ENCODE measurements at places on chromosomes 7 and 10.

DNA sequence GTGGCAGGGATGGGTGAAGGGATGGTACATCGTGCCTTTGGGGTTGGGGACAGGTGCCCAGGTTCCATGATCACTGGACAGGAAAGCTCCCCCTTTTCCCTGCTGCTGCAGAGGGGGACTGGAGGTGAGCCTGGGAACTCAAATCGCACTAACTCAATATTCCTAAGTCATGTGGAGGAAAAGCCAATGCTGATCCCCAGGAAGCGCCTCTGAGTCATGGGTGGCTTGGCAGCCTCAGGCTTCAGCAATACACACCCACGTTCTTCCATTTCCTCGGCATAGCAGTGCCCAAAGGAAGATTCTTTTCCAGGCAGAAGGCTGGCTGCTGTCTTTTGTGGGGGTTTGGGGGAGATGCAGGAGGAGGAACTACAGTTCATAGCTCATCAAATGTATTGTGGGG is 165.8 kb downstream of the CCDC3 start:
- no peak for DNase-seq

GRCh38 chr7:101952355-101953247 is 135.2 kb downstream of the CUX1 start:
- no peak for DNase-seq

DNA sequence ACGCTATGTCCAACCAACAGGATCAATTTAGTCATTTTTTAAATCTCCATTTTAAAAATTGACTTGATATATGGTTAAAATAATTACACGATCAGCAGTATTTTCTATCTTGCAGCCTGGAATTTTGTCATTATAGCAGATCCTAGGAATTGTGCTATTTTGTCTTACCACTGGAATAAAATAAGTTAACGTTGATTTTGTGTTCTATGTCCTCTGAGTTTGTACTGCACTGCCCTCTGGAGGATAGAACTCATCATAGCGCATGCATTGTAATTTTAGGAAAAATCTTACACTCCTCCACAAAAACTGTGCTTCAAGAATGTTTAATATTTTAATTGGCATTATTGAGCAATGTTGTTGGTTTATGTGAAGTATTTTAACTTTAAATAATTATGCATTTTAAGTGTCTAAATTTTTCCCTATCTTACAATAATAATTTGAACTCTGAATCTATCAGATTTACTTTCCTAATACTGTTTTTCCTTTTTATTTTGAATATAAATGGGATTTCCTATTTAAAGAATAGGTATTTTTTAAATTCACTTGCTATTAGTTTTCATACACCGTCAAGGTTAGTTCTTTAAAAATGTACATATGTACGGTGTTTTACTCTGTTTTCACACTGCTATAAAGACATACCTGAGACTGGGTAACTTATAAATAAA is 220.1 kb downstream of the PPP1R3A start:
- DNase-seq = no peak

- DNase-seq = no peak
Observed at GRCh38 chr7:1091644-1092027, 3.7 kb downstream of the GPER1 start.

DNA sequence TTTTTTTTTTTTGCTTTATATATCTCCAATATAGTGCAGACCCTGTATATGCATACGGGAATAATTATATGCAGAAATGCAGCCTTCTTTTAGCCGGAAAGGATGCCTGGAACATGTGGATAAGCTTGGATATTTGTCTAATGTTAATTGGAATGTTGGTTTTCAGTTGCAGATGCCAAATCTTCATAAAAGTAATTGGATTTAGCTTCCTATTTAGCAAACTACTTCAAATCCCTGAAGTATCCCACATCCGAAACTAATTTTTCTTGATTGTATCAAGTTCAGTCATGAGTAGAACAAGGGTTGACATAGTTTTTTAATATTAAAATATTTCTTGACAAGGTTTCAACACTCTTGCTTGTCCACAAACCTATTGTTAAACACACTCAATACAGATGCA is 281.7 kb downstream of the BBS9 start:
- DNase-seq = no peak

- no peak for DNase-seq
Observed at GRCh38 chr10:118246332-118247295, 95.5 kb downstream of the FAM204A start.

GRCh38 chr7:1815051-1815481 is 145.0 kb downstream of the ELFN1 start:
- no peak for DNase-seq

GRCh38 chr10:63822496-63822895 is 301.3 kb downstream of the REEP3 start:
- DNase-seq = no peak

DNA sequence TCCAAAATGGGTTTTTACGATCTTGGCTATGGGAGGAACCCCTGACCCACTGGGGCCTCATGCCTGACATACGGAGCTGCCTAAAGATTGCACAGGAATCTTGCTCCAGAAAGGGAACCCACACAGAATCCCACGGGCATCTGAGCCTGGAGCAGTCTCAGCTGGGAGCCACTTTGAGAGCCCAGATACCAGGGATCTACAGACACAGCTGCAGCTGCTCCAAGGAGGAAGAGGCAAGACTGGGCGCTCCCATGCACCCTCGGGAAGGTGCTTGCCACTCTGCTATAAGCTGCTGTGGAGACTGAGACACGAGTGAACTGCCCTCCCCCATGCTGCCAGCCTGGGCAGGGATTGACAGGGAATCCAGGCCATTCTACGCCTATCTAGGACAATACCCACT is 202.5 kb downstream of the REEP3 start:
- DNase-seq = no peak

GRCh38 chr10:76017026-76017732 is 585.8 kb downstream of the LRMDA start:
- DNase-seq = no peak

DNA sequence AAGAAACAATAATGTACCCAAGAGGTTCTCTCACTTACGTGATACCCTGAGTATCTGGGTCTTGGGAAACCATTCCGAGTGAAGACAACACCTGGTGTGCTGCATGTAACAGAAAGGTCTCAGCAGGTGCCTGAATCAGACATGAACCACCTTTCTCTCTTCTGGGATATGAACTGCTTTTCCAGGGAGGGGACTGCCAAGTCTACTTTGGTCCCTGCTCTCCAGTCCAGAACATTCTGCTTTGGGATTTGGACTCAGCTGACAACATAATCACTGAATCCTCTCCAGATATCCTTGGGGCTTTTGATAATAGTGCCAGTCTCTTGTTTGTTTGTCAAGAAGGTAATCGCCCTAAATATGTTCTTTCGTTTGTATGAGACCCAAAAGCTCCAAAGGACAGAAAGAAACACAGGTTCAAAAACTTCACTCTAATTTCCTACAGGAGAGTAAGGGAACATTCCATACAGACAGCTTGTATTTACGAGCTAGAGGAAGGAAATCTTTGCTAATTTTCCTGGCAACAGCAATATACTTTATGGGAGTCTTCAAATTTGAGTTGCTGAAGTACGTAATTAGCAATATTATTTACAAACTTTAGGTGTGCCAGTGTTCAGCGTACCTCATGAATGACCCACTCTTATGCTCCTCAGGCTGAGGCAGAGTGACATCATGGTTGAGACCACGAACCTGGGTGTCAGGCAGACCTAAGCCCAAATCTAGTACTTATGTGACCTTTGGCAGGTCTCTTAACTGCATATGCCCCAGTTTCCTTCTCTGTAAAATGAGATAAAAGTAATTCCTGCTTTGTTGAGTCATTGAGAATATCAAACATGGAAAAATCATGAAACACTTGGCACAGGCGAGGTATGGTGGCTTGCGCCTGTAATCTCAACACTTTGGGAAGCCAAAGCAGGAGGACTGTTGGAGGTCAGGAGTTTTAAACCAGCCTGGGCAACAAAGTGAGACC is 5.4 kb downstream of the ABLIM1 start:
- DNase-seq = no peak

DNA sequence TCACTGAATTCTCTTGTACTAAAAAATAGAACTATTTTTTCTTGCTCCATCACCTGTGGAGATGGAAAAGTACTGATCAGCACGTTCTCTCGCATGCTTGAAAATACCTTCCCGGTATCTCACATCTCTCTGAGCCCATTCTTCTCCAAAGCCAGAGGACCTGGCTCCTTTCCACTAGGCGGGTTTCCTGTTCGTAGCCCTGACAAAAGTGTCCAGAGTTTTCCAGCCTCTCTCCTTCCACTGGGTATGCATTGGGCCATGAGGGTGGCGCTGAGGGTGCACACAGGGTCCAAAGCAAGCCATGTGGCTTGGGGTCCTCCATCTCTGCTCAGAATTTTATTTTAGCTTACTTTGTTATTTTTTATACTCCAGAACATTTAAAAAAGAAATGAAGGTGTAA is 16.3 kb upstream of the SRGN start:
- no peak for DNase-seq
